BE2C (cell line): ENCODE measurements at places on chromosomes 13 and 19.

DNA sequence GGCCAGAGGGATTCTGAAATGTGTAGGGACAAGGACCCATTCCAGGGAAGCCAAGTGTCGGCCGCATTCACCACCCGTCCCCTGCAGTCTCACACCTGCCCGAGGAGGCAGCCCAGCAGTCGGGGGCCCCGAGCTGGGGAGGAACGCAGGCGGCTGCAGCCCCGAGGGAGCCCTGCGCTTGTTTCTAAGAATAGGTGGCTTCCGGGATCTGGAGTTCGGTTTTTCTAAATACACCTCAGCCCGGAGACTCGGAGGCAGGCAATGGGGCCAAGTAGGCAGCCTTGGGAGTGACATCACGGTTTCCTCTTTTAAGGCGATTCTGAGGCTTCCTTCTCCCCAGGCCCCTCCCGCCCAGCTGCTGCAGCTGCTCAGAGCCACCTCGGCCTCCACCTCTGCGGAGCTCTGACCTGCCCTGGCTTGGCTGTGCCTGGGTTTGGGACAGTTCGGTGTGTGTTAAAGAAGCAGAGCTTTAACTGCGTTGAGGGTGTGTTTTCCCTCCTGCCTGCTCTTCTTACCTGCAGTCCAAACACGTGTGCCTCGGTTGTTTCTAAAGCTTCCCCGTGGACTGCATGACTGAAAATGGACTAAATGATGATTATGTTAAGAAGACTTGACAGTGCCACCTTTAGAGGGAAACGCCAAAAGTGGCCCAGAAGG, 80.5 kb downstream of the COL4A2 start:
- DNase-seq: no peak

- DNase-seq: no peak
These were observed 7.5 kb downstream of the TEX29 start for GRCh38 chr13:111327730-111328573.

- DNase-seq: peak; percentile 88
These were observed 46.2 kb downstream of the CEBPG start for GRCh38 chr19:33419788-33420130.

- DNase-seq: no peak
These were observed 72.1 kb upstream of the SLC15A1 start for GRCh38 chr13:98824376-98825160.

DNA sequence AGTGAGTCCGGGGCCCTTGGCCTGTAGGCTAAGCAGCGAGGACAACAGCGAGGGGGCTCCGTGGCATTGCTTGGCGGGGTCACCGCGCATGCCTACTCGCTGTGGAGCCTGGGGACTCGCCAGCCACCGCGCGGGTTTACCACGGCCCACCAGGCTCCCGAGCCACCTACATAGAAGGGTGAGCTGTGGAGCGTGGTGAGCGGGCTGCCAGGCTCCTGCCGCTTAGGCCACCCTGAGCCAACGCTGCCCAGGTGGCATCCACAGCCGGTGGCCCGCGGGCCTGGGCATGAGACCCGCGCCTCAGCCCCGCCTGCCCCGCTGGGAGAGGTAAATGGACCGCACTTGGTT, 31.2 kb downstream of the C1QTNF9 start:
- DNase-seq: no peak

- DNase-seq: no peak
These were observed 44.9 kb upstream of the USPL1 start for GRCh38 chr13:30572859-30573275.

DNA sequence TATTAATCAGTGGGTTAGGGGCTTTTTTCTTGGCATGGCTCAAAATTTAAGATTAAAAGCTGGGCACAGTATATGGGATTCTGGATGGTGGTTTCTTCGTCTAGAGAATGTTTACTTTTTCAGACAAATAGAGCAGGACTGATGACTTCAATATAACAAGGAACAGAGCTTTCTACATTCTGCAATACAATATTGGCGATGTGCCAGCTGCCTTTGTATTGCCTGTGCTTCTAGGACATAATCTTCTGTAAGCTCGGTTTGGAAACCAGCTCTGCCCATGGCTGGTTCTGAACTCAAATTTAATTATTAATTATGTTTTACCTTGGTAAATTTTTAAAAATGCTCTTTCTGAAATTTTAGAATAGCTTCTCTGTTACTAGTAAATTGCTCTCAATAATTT, 139.1 kb upstream of the TRPC4 start:
- peak; percentile 4 for DNase-seq

GRCh38 chr19:51524666-51525264, 6.7 kb downstream of the SIGLEC6 start:
- no peak for DNase-seq

DNA sequence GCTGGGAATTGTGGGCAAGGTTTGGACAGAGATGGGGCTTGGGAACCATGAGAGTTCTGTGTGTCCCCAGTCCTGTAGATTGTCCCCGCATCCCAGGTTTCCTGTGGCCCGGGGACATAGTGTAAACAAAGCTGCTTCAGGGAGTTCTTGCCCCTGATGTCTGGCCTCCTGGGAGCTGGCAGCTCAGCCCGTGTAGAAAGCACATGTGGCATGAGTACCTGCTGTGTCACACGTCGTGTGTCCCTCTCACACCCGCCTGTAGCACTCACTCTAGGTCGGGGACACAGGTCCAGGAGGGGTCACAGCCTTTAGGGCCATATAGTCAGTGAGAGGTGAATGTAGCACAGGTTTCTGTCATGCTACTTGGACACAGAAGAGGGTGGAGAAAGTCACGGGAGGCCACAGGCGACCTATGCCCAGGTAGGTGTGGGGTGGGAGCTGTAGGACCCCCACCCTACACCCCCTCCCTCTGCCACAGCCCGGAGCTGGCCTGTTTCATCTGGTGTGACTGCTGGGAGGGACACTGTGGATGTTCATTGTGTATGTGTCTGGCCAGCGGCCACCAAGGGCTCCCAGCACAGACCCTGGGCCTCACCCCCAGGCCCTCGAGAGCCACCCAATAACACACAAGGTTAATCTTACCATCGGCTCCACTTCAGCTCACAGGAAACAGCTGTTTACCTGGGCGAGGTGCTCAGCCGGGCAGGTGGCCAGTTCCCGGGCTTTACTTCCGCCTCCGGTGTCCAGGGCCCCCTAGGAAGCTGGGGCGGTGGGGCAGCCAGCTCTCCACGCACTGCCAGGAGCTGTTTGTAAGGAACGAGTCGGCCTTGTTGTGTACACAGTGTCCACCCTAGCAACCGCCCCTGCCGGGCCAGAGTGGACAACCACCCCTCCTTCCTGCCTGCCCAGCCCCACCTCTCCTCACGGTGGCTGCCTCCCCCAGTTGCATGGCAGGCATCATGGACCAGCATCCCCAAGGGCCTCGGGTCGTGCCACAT, 49.7 kb downstream of the COMP start:
- peak; percentile 13 for DNase-seq

GRCh38 chr13:49314344-49314882, 66.7 kb downstream of the CDADC1 start:
- no peak for DNase-seq

DNA sequence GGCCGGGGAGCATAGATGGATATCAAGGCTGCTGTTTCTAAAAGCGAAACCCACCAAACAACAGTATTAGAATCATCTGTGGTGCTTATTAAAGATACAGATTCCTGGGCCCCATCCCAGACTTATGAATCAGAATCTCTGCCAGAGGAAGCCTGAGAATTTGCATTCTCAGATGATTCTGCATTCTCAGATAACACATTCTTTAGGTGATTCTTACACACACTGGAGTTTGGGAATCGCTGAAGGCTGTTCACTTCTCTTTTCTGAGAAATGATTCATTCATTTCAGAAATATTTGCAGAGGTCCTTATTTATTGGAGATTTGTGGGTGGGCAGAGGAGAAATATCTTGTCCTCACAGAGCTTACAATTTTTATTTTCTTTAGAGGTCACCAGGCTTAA, 24.4 kb downstream of the ALOX5AP start:
- DNase-seq: no peak

GRCh38 chr13:21076253-21076652, 14.9 kb upstream of the LATS2 start:
- DNase-seq: no peak

GRCh38 chr19:30692181-30692811, 320.1 kb downstream of the ZNF536 start:
- DNase-seq: no peak

- DNase-seq: no peak
These were observed 122.3 kb downstream of the URI1 start for GRCh38 chr19:30064348-30064699.

DNA sequence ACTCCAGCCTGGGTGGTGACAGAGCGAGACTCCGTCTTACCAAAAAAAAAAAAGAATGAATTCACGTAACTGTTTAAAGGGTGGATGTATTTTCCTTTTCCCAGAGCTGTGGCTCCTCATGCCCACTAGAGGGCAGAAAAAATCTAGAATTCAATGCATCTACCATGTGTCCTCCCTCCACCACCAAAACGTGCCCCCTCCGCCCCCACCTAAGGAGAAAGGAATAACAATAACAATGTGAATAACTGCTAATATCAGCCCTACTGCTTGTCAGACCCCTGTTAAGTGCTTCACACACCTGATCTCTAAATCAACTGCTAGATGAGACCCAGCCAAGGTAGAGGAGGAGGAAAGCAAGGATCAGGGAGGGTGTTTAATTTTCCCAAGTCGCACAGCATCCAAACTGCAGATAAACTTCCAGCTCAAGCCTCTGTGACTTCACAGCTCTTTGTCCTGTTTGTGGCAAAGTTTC, 20.2 kb upstream of the PNMA8B start:
- DNase-seq: no peak

DNA sequence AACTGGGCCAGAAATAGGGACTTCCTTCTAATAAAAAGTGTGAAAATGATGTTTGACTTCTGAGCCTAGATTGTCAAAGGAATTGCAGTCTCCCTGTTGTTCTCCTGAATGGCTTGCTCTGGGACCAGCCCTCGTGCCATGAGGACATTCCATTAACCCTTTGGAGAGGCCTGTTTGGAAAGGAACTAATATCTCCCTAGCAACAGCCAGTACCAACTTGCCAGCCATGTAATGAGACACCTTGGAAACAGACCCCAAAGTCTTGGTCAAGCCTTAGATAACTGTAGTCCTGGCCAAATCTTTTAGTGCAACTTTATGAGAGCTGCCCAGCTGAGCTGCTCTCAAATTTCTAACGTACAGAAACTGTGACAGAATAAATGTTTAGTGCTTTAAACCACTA, 8.2 kb upstream of the SIAH3 start:
- DNase-seq: no peak

DNA sequence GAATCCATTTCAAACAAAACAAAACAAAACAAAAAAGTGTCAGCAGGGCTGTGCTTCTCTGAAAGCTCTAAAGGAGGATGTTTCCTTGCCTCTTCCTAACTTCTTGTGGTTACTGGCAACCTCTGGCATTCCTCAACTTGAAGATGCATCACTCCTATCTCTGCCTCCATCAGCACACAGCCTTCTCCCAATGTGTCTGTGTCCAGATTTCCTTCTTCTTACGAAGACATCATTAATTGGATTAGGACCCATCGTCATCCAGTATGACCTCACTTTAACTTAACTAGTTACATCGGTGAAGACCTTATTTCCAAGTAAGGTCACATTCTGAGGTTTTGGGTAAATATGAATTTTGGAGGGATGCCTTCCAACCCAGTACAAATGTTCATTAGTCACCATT, 33.8 kb upstream of the GTF2F2 start:
- DNase-seq: no peak

DNA sequence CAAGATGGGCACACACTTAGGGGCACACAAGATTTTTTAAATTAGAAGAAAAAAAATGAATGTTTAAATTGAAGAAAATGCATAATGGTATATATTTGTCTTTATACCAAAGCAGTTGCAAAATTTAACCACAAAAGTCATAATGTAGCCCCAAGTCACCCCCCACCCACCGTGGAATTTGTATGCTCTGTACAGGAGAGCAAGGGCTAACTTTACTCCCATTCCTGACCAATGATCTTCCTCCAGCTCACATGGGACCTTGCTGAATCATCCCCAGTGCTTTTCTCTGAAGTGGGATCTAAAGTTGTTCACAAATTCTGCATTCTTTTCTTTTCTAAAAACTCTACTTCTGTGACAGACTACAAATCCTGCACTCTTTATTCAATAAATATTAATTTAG, 597.0 kb downstream of the UQCRFS1 start:
- no peak for DNase-seq

GRCh38 chr19:3982701-3983541, 2.3 kb downstream of the EEF2 start:
- no peak for DNase-seq

- DNase-seq: no peak
These were observed 668 bp downstream of the ZFR2 start for GRCh38 chr19:3867971-3868769.

DNA sequence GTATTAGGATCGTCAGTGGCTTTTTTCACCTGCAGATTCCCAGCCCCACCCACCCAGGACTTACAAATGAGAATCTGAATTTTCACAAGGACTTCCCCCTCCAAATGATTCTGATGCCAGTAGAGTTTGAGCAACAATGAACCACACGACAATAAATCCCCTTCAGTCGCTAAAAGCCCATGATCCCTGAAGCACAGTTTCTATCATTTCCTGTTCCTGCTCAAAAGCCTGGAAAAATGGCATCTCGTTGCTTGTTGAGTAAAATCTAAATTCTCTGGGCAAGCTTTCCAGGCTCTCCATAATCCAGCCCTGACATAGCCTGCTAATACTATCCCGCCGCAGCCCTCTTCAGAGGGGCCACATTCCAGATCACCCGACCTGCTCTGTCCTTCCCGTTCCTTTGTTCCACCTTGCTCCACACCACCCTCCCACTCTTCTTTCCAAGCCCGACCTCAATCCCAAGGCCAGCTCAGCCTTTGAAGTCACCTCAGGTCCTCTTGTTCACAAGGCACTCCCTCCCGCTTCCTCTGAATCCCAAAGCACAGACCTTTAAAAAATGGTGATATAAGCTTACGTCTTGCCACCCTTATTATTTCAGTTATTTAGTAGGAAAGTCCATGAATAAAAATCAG, 67.9 kb downstream of the NUFIP1 start:
- no peak for DNase-seq

- no peak for DNase-seq
These were observed 6.4 kb upstream of the IPO5 start for GRCh38 chr13:97946951-97947588.

DNA sequence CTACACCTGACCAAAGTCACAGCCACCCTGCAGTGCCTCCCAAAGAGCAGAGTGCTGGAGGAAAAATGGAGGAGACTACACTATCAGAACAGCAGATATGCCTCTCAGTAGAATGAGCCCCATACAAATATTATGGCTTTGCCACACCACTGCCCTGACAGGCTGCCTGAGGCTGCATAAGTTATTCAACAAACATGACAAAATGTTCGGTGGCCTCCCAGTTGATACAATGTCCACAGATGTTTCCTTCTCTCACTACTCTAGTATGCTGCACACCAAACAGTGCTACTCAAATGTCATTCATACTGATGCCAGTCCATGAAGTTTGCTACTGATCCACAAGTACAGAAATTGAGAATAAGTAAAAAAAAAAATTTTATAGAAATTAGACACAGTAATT, 41.0 kb downstream of the N4BP2L2 start:
- DNase-seq: no peak

GRCh38 chr13:27026396-27026795, 145.2 kb downstream of the USP12 start:
- DNase-seq: no peak

- DNase-seq: no peak
These were observed 262.8 kb downstream of the FOXO1 start for GRCh38 chr13:40403509-40404241.
